A549 (cell line): ENCODE measurements at places on chromosomes 12 and 14. TPM values are rescaled to one million over a fixed set of nuclear protein-coding genes. Genes with fewer than 3 reads are reported as not detected.

Gene APOF
- polyA plus RNA-seq = not detected in 3 replicates

GRCh38 chr14:69593018-69593677 lies 18.2 kb upstream of the SUSD6 start:
- DNase-seq = no peak

GRCh38 chr12:52193991-52194390 lies 2.2 kb upstream of the KRT80 start:
- DNase-seq = no peak

DNA sequence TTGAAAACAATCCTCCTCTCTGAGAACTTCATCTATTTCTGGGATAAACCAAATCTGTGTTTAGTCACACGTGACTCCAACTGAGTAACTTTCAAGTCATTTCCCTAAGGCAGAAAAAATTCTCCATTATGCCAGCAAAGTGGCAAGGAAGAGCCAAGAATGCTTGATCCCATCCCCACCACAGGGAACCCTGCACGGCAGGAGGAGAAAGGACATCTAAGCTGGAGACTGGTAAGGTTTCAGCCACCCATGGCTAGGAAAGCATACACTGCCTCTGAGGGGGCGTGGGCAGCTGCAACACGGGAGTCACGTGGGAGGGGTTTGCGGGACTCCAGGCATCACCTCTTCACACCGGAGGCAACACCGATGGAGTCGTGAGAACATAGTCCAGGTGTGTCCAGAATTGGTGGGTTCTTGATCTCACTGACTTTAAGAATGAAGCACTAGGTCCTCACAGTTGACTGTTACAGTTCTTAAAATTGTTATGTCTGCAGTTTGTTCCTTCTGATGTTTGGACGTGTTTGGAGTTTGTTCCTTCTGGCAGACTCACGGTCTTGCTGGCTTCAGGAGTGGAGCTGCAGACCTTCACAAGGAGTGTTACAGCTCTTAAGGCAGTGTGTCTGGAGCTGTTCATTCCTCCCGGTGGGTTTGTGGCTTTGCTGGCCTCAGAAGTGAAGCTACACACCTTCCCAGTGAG lies 2.7 kb upstream of the SIVA1 start:
- no peak for DNase-seq

DNA sequence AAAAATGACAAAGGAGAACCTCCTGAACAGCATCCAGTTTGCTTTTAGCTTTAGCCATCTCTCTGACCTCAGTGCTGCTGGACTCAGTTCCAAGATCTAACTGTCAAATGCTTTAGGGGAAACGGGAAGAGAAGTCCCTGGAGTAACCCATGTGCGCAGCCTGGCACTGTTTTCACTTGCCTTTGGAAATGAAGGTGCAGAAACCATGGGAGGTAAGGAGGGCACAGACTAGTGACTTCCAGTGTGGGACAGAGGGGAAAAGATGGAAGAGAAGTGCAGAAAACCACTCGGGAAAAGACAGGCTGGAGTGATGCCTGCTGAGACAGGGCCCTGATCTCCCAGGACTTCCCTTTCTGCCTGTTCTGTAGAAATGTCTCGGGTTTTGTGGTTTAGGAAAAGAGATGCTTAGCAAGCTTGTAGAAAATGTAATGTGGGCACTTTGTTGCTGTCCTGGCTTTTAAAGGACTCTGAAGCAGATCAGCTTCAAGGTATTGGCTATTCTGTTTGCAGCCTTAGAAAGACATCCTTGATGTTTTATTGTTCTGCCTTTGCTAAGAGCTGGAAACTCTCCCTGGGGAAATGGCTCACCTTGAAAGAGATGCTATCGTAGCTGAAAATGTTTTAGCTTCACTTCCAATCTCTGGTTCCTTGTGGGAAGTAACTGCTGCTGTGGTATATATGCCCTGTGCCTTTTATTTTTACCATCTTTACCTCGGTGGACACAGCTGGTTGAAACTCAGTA lies 124.6 kb upstream of the HIF1A start:
- no peak for DNase-seq

GRCh38 chr14:104528496-104528895 lies 51.1 kb upstream of the C14orf180 start:
- no peak for DNase-seq

DNA sequence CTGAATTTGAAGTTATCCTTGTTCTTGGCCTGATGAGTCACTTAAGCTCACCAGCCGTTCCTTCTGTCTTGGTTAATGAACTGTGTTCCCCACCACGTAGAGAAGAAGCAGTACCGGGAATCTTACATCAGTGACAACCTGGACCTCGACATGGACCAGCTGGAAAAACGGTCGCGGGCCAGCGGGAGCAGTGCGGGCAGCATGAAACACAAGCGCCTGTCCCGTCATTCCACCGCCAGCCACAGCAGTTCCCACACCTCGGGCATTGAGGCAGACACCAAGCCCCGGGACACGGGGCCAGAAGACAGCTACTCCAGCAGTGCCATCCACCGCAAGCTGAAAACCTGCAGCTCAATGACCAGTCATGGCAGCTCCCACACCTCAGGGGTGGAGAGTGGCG lies 68.2 kb downstream of the FRMD6 start:
- DNase-seq = no peak

DNA sequence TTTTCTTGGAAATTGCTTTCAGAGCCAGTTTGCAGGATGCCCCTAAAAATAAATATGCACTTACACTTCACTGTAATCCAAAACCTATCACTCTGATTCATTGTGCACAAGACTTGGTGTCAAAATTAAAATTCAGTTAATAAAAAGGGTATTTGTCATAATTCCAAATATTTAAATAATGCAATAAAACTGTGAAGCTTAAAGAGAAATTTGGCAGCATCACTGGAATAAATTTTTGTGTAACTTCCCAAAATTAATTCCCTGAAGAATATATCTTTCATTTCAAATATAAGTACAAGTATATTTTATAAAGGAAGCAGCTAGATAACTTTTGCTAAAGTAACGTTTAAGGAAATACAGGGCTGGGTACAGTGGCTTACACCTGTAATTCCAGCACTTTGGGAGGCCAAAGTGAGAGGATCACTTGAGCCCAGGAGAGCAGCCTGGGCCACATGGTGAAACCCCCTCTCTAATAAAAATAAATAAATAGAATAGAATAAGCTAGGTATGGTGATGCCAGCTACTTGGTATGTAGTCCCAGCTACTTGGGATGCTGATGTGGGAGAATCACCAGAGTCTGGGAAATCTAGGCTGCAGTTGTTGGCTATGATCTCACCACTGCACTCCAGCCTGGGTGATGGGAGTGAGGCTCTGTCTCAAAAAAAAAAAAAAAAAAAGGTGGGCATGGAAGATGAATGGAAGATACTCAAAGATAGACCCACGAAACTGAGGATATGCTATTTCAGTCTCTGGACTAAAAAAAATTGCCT lies 233.8 kb downstream of the FBXL14 start:
- DNase-seq = peak; percentile 30

- DNase-seq = no peak
These were observed 12.7 kb downstream of the SUSD6 start for GRCh38 chr14:69624136-69624535.

DNA sequence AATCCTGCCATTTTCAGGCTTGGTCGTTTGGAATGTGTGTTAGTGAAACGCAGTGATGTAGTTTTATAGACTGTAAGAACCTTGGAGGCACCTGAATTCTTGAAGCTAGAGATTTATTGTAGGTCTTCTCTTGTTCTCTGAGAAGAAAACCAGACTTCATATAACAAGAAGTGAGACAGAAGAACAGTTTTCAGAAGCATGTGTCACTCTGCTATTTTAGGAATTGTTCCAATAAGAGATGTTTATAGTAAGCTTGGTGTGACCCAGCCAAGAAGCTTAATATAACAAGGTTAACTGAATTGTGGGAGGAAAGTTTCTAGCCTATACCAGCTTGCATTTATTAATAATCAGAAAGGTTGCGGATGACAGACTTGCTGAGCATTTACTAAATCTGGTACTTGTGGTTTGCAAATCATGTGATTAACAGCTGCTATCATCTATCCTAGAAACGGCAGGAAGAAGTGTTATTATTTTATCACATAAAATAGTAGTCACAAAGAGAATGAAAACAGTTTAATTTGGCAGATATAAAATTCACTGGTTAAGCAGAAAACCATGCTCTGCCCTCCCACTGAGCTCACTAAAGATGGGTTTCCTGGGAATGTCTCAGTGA lies 49.2 kb upstream of the BCAT1 start:
- no peak for DNase-seq

DNA sequence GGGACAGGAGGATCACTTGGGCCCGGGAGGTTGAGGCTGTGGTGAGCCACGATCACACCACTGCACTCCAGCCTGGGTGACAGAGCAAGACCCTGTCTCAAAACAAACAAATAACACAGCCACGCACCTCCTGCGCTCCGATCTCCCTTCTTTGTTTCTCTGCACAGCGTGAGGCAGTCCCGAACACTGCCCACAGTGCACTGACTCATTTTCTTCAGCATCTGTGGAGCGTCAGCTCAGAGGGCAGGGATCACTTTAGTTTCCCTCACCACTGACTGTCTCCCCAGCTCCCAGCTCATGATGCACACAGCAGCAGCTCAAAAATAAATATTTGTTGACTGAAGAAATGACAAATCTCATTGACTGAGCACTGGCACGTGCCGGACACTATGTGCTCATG lies 883 bp upstream of the MYL2 start:
- DNase-seq = peak; percentile 31

GRCh38 chr12:50524621-50525020 lies 19.8 kb downstream of the DIP2B start:
- no peak for DNase-seq

GRCh38 chr12:39227218-39227617 lies 215.7 kb downstream of the KIF21A start:
- DNase-seq = no peak

GRCh38 chr12:9221483-9221882 lies 13.3 kb upstream of the PZP start:
- DNase-seq = no peak

DNA sequence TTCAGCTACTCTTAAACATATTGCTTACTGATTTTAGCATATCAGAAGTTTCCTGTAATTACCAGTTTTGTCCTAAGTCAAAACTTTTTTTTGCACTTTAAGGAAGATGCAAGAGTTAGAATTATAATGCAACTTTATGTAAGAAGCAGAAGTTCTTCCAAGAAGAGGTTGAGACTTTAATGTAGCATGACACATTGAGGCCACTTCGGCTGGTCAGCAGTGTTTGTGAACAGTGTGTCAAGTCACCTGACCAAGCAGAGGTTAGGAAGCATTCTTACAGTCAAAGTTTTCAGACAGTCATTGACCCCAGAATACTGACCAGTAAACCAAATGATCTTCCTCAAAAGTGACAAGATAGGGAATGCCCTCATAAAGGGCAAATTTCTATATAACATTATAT lies 15.2 kb downstream of the FGFR1OP2 start:
- no peak for DNase-seq

DNA sequence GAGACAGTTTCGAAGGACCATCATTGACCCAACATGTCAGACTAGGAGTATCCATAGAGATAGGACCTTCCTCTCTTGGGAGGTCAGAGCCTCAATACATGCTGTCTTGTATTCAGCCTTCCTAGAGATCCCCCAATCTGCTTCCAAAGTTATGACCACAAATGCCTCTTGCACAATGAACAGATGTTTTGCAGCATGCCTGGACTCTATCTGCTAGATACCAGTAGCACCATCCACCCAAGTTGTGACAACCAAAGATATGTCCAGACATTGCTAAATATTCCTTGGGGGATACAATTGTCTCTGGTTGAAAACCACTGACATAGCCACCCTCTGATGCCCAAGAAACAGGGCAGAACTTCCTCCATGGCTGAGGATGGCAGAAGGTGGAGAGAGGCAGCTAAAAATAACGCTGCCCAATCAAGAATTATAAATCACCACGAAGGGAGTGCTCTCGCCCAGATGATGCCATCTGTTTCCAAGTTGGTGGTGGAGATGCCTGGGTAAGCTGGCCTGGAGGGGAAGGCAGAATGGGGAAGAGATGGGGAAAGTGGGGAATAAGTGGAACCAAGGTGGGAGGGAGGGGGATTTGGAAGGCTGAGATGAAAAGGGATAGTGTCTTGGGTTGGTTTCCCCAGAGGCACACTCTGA lies 42.9 kb upstream of the NOS1 start:
- no peak for DNase-seq

- no peak for DNase-seq
These were observed 257.8 kb upstream of the BTG1 start for GRCh38 chr12:92403210-92404175.

DNA sequence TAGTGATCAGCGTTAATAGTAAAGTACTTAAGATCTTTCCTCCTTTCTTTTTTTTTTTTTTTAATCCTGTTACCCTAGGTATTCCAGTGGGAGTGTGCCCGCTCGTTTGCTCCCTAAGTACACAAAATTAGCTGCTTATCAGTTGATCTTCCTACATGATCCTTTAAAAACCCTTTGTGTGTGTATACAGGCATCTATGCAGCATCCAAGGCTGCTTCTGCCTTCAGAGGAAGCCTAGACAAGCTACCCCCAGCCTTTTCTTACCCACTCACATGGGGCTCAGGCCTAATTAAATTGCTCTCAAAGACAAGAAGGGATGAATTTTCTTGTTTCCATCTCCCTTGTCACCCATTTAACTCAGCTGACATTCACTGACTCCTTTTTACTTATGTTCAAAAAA lies 343.4 kb upstream of the LMO3 start:
- no peak for DNase-seq

- DNase-seq = no peak
These were observed 176.5 kb downstream of the PIWIL1 start for GRCh38 chr12:130514149-130514551.

DNA sequence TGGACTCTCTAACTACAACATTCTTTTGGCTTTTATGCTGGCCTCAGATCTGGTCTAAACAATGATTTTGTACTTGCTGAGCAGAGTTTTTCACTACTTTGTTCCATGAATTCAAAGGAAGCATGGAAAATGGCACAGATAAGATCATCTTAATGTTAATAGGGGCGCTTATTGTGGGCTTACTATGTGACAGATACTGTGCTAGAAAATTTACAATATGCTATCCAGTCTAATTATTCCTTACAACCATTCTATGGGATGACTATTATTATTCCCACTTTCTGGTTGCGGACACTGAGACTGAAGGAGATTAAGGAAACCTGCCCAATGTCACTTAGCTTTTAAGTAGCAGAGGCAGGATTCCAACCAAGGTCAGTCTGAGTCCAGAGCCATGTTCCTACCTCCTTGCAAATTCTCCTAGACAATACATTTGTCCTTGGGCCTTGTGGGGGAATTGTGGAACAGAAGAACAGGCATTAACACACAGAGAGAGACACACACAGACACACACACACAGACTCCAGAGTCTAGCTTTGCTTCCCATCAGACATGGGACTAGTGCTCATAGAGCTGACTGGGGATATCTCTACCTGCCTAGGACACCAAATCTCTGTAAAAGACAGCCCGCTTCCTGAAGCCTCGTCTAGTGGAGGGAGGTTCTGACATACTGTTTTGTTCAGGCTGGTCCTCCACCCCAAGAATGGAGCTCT lies 107.7 kb downstream of the SLC38A1 start:
- DNase-seq = no peak
